Activated CD8-positive, alpha-beta memory T cell treated with anti-CD3 and anti-CD28 coated beads for 48 hours (primary cell): ENCODE measurements at places on chromosomes 1 and 21.

DNA sequence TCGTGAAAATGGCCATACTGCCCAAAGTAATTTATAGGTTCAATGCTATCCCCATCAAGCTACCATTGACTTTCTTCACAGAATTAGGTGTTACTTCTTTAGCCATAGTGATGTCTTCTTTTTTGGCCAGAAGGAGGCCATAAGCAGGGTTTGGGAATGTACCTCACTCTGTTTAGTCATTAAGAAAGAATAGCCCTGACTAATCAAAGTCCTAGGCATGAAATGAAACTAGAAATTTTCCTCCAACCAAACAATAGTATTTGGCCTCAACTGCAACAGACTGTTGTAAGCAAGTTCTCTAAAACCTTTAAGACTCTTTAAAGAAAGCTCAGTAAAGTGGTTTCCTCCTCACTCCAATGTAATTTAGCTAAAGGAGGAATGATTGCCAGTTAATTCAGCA is 163.9 kb downstream of the AKT3 start:
- no peak for DNase-seq

DNA sequence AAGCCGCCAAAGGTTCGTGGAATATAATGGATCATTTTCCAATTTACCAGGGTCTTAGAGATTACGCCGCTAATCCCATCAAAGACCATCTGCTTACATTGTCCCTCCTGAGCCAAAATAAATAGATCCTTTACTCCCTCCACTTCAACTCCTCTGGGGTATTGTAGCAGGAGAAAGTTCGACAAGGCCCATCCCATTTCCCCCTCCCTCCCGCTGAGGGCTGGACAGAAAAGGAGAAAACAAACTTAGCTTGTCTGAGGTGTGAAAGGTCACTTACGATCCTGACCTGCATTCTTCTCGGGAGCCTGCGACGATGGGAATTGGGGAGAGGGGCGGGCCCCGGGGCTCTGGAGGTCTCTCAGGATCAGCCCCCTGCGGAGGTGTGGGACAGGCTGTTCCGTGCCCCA is 60.8 kb downstream of the MEF2D start:
- DNase-seq, result no peak

DNA sequence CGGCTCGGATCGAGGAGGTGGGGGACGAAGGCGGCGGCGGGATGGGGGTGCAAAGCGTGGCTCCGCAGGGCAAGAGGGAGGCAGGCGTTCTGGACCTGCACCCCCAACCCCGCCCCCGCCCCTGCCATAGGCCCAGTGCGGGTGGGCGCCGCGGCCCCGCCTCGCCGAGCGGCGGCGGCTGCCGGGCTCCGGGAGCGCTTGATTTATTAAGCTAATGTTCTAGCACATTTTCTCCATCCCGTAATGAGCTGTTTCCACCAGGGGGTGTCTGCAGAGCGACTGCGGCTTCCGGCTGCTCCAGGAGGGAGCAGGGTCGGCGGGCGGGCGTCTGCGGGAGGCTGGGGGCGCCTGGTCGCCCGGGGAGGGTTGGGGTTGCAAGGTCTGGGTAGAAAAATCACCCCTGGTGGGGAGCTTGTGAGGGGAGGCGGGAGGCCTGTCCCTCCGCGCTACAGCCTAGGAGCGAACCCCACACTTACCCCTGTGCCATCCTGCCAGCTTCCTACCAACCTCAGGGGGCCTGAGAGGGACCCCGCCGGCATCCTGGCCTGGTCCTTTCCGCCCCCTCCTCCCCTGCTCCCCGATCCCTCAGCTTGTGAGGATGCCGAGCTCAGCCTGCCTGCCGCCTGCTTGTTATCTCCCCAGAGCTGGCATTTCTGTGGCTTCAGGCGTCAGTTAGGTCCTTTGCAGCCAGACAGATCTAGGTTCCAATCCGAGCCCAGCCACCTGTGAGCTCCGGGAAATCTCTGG is 48.5 kb upstream of the ACOT11 start:
- DNase-seq, result no peak

GRCh38 chr1:110787328-110788071 is 85.4 kb upstream of the CD53 start:
- DNase-seq, result no peak

DNA sequence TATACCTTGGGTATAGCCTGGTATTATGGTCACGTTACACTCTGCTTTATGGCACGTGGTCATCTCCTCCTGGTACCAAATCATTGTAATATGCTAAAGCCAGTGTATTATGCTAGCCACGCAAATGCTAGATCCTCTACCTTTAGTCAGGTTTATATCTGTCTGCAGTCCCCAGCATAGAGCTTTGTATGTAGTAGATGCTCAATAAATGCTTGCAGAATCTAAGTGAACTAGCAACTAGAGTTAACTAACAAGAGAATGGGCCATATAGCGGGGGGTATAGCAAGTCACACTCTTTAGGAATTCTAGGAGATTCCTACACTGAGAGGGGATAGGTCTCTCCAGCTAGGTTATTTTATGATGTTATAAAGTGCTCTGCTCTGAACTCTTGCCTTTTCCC is 3.0 kb downstream of the MOV10 start:
- DNase-seq, result no peak

GRCh38 chr1:116062201-116062600 is 49.0 kb upstream of the MAB21L3 start:
- no peak for DNase-seq

- DNase-seq, result no peak
Observed at GRCh38 chr1:173163222-173163621, 43.9 kb downstream of the TNFSF4 start.

GRCh38 chr1:100581096-100581705 is 43.3 kb downstream of the GPR88 start:
- no peak for DNase-seq

GRCh38 chr1:242391896-242392295 is 132.6 kb downstream of the PLD5 start:
- no peak for DNase-seq

- no peak for DNase-seq
Observed at GRCh38 chr1:119647228-119647733, 785 bp downstream of the ZNF697 start.

- no peak for DNase-seq
Observed at GRCh38 chr1:227941509-227942020, 6.2 kb downstream of the WNT9A start.

DNA sequence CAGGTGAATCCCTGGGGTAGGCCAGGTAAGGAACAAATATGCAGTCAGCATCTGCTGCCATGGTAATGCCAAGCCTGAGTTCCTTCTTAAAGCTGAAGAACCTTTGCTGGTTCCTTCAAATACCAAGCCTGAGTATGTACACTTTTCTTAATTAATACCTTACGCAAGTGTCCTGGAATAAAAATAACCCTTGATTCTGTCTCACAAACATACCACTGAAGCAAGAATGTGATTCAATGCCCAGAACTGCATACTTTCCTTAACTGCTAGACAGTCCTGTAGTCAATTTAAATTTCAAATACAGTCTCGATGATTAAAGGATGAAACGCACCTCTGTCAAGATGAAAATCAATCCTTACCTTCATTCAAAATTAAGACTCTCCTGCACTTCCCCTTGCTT is 634.0 kb upstream of the CHRM3 start:
- no peak for DNase-seq

DNA sequence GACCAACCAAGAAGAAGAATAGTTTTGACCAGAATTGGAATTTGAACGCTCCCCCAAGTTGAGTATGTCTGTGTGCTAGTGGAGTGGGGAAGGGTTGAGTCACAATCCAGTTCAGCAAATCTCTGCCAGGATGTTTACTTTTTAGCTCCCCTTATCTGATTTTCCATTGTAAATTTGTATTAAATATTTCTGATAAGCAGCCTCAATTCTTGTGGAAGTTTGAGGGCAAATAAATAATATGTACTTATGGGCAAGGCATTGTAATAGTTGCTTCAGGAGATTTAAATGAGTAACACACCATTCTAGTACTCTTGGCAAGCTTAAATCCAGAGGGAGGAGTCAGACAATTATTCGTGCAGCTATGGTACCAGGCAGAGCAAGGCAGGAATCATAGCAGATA is 14.4 kb downstream of the CXADR start:
- DNase-seq, result no peak

DNA sequence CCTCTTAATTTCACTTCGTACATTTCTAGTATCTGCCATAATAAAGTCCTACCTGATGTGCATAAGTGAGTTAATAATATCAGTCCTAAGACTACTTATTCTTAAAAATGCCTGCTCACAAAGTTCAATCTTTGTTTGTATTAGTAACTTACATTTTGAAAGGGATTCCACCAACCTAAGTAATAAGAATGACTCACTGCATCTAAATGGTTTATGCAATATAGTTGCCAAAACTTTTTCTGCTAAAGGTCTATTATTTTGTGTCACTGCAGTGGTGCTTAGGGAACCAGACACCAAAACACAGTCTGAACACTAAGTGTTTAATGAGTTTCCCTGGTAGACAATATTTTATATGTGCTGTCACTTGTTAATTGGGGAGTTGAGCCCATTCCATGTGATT is 1.8 kb downstream of the ZNF669 start:
- no peak for DNase-seq

GRCh38 chr1:205703072-205703471 is 22.8 kb upstream of the SLC45A3 start:
- DNase-seq, result no peak

GRCh38 chr1:167761400-167761799 is 39.6 kb downstream of the MPZL1 start:
- DNase-seq, result no peak

GRCh38 chr1:4395158-4395557 is 259.3 kb upstream of the AJAP1 start:
- DNase-seq, result no peak

DNA sequence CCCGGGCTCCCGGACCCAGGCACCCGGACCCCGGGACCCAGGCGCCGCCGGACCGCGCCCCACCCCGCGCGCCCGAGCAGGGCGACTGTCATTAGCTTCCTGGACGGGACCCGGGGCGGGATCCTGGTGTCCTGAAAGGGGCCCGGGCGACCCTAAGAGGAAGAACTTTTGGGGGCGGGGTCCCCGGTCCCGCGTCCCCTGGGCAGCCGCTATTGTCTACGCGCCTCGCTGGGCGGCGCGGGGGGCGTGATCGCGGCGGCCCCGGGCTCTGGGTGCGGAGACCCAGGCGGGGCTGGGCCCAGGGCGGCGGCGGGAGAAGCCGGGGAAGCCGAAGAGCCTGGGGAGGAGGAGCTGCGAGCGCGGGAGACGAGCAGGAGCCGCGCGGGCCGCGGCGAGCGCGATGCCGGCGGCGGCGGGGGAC is 465 bp downstream of the HUNK start:
- no peak for DNase-seq

DNA sequence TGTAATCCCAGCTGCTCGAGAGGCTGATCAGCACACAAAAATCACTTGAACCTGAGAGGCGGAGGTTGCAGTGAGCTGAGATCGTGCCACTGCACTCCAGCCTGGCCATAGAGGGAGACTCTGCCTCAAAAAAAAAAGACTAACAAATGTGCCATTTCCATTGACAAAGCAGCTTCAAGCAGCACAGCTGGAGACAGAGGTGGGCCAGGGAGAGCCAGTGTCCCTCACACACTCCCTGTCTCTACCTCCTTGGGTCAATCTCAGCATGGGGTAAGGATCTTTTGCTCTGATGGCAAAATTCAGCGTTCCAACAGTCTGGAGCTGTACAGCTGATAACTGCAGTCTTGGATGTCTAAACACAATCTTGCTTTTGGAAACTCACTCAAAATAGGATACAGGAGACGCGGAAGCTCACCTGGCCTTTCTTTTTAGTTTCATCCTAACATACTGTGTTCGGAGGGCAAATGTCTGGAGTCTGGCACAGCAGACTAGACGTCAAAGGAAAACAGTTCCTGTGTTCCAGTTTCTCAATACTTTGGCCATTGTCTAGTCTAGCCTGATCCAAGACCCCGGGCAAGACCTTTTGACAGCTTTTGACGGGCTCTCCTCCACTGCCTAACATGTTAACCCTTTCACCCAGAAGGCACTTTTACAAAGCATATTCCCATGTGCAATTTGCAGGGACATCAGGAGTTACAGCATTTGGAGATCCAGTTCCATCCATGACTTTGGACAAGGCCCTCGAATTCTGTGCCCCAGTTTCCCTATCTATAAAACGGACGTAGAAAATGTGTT is 2.9 kb downstream of the RCC2 start:
- no peak for DNase-seq

- DNase-seq, result no peak
Observed at GRCh38 chr1:177944016-177944949, 25.6 kb downstream of the SEC16B start.

DNA sequence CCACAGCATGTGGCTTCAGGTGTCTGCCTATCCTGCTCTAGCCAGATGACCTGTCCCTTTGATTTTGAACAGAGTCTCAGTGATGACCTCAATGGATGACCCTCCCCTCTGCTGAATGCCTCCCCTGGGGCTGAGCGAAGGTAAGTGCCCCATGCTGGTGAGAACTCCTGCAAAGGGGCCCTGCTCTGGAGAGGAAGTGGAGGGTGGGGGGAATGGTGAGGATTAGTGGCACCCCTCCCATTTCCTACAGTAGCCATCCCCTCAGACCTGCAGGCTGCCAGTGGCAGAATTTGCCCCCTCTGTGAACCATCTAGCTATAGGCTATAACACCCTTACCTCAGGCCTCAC is 3.7 kb upstream of the PMVK start:
- DNase-seq, result no peak

DNA sequence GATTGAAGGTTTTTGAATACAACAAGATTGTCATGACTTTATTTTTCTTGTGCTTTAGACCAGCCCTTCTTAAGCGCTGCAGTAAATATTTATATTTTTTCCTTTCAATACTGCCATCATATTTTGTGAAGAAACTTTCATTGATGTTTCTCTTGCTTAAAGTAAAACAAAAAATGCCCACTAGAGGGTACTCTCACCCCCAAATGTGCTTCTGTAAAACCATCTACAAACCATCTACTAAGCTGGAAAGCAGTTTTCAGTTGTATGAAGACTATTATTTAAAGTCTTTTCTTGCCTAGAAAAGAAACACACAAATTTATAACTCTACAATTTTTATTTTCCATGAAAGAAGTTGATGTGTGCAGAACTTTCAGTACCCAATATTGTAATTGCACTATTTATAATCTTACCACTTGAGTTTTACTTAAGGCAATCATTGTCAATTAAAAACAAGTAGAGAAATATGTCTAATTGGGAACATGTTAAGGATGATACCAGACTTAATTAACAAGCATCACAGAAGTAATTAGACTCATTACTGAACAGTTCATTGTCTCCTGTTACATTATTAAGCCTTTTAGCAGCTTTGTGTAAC is 10.7 kb downstream of the LEPR start:
- no peak for DNase-seq
